EL (cell line): ENCODE measurements at places on chromosomes 2 and 18.

- peak; percentile 96 for DNase-seq
These were observed 147.3 kb downstream of the IRS1 start for GRCh38 chr2:226652369-226652768.

- DNase-seq = no peak
These were observed 3.5 kb downstream of the RND3 start for GRCh38 chr2:150484006-150484405.

GRCh38 chr18:55592572-55592971, 4.6 kb upstream of the TCF4 start:
- DNase-seq = no peak

DNA sequence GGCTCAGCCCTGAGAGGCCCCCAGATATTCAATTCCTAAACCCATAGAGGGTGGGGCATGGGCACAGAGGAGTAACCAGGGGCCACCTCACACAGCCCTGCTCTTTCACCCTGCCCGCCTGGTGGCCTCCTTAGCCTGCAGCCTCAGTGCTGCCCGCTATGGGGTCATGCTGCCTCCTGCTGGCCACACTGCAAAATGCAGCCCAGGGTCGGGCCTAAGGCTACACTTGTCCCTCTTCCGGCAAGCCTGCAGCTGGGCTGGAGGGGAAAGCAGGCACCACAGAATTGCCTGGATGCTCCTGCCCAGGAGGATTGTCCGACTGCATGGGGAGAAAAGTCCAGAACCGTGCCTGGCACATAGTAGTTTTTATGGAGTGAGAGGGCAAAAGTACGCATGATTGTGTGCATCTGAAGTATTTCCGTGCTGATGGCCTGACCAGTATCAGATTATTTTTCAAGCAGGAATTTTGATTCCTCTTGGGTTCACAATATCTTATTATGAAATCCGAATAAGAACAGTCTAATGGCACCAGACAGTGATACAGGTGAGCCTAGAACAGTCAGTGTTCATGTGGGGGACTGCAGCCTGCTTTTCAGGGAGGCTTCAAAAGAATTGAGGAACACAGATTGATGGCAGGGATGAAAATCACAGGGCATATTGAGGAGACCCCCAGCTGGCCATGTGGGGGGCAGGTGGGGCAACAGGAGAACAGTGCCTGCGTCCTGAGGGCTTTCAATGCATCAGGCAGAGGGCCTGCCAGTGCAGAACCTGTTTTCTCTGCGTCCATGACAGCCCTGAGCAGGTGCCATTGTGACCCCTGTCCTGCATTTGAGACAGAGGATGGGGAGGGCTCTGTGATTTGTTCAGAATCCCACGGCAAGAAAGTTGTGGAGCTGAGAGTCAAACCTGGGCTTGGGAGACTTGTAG, 51.2 kb upstream of the ALPP start:
- peak; percentile 42 for DNase-seq

- peak; percentile 21 for DNase-seq
These were observed 405.3 kb downstream of the LPIN1 start for GRCh38 chr2:12151716-12152115.

GRCh38 chr2:28252311-28252710, 140.3 kb upstream of the FOSL2 start:
- DNase-seq = no peak

GRCh38 chr2:85410584-85411404, 628 bp upstream of the CAPG start:
- no peak for DNase-seq

DNA sequence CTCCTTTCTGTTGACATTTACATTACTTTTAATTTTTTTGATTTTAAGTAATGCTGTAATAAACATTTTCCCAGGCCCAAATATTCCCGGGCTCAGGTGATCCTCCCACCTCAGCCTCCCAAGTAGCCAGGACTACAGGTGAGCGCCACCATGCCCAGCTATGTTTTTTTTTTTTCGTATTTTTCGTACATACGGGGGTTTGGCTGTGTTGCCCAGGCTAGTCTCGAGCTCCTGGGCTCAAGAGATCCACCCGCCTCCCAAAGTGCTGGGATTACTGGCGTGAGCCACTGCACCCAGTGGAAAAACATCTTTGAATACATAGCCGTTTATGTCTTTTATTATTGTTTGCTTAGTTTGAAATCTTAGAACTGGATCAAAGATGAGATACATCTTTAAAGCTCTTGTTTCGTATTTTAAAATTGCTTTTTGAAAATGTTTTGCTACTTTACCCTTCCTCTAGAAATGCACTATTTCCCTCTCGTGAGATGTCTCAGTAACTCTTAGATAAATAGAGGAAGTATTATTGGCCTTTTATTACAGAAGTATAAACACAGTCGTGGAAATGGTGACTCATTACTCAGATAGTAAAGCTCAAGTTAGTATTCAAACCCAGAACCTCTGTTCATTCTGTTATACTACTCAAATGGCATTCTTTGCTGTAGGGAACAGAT, 2.4 kb downstream of the SMCHD1 start:
- DNase-seq = peak; percentile 75

GRCh38 chr2:230267059-230267458, 41.5 kb downstream of the SP140 start:
- no peak for DNase-seq

DNA sequence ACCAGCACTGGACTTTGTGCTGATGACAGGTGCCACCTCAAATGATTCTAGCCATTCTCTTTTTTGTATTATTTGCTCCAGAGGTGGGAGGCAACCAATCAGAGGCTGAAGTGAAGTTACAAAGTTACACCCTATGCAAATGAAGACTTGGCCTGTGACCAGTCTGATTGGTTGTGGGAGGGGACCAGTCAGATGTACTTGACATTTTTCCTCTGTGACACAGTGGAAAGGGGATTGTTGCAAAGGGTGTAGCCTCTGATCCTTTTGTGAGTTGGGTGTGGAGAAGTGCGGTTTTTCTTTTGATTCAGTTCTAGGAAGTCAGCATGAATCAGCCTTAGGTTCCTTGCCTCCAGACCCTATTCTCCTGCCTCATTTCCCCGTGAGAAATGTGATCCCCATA, 244.0 kb downstream of the ARL6IP6 start:
- DNase-seq = no peak

DNA sequence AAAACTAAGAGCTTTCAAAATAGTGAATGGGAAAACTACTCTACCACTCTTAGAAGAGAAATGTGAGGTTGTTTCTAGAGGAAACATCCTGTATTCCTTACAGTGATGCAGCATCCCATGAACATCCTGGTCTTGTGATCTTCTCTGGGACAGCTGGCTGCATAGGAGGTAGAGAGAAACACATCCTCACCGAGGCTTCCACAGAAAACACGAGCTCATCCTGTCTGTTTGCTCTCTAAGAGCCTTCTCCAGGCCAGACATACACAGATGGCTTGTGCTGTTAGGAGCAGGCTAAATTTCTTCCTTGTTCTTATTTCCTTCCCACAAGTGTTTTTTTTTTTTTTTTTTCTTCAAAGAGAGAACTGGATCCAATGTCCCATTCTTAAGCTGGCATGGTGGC, 14.7 kb upstream of the FZD7 start:
- DNase-seq = no peak

- no peak for DNase-seq
These were observed 637.6 kb downstream of the ADCYAP1 start for GRCh38 chr18:1542230-1542774.

- DNase-seq = no peak
These were observed 9.4 kb upstream of the AGFG1 start for GRCh38 chr2:227462462-227462951.

DNA sequence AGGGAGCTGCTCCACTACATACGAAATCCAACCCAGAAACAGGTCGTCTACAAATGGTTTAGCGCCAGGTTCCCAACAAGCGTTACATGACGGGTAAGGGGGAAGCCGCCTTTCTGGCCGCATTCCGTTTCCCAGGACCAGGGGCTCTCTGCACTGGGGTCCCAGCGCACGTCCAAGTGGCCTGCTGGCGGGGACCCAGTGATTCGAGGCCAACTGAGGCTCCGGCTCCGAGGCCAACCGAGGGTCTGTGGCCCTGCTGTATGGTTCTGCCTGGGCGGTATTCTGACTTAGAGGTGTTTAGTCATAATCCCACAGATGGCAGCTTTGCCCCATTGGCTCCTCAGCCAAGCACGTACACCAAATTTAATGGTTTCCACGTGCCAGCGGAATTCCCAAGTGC, 127.2 kb downstream of the PKP4 start:
- no peak for DNase-seq

GRCh38 chr2:74887960-74888700, 54.2 kb downstream of the HK2 start:
- peak; percentile 68 for DNase-seq

- DNase-seq = peak; percentile 34
These were observed 38.6 kb downstream of the ACOXL start for GRCh38 chr2:110770959-110771431.

DNA sequence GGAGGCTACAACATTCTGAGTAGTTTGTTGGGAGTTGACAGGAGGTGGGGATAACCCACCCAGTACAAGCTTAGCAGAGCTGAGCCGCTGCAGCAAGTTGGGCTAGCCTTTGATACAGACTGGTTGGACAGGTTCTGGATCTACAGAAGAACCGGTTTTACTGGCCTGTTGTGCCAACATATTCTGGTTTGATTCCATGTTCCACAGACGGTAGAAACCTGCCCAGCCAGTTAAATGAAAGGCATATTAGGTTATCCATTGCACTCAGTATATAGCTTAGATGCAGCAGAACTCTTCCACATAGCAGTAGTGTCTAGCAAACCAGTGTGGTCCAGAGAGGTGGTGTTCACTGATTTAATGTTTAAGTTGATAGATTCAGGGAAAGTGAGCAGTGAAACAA, 19.3 kb upstream of the RBBP8 start:
- DNase-seq = no peak

DNA sequence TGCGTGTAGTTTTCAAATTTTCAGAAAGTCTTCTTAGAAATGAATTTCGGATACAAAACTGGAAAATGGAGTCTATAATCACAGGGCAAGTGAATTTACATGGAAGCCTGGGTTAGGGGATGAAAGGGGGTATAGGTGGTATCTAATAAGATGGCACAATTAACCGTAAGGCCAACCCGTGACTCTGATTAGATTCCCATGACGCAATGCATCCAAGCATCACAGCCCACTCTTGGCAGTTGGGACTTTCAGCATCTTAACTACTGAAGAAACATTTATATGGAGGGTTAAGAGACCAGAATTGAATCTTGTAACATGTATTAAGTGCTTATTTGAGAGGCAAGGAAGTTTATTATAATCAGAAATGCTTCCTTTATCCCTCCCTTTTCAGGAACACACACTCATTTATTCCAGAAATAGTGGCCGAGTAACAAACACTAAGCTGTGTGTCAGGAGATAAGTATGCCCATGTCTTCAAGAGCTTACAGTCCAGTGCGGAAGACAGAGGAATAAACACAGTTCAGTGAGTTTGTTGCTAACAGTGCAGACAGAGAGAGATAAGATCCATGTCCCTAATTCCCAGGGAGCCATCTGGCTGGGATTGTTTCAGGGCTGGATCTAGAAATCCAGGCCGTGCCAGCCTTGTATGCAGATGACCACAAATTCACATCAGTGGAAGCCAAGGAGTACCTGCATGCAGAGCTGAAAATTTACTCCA, 151.2 kb downstream of the ANTXR1 start:
- DNase-seq = peak; percentile 62

DNA sequence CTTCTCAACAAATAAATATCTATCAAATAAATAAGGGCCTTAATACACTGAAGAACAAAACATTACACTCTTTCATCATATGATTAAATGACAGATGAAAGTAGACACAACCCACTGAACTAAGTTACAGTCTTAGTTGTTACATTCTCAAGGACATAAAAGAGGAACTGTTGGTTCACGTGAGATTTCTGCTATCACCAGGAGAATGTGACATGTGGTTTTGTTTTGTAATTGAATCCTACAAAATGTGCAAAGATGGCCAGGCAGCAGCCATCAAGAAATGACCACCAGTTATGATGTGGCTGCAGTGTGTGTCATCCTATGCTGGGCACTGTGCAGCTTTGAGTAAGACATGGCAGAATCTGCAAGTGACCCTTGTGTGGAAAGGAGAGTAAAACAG, 310.6 kb upstream of the PIK3C3 start:
- DNase-seq = no peak

DNA sequence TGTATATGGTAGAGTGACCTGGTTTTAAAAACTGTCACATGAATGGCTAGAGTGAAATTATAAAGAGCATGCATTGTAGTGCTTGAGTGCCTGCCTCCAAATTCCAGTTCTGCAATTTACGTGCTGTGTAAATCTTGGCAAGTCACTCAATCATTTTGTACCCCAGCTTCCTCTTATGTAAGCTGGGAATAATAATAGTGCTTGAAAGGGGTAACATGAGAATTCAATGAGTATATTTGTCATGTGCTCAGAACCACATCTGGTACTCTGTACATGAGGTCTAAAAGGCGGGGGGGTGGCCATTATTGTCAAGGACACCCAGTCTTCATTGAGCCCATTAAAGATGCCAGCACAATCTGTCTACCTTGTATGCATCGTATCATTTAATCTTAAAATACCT, 214.8 kb downstream of the MC4R start:
- no peak for DNase-seq
